Spleen (tissue), 13 donors: ENCODE measurements at places on chromosomes 2 and 18.

- DNase-seq: no peak
Observed at GRCh38 chr2:136844546-136844945, 79.2 kb downstream of the THSD7B start.

GRCh38 chr2:205860181-205860580 lies 177.9 kb downstream of the NRP2 start:
- no peak for DNase-seq

DNA sequence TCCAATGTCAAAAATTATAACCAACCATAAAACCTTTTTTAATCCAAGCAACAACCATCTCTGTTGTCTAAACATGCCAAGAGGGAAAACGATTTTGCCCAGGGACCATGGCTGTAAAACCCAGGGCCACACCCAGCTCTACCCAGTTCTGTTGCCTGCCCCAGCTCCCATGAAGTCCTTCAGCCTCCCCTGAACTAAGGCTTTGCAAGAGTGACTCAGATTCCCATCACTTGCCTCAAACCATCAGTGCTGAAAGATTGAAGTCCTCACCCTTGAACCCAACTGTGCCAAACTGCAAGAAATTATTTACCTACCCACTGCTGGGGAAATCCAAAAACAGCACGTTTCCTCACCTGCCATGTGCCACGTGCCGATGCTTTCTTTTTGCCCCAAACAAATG lies 102.5 kb downstream of the TFCP2L1 start:
- no peak for DNase-seq

DNA sequence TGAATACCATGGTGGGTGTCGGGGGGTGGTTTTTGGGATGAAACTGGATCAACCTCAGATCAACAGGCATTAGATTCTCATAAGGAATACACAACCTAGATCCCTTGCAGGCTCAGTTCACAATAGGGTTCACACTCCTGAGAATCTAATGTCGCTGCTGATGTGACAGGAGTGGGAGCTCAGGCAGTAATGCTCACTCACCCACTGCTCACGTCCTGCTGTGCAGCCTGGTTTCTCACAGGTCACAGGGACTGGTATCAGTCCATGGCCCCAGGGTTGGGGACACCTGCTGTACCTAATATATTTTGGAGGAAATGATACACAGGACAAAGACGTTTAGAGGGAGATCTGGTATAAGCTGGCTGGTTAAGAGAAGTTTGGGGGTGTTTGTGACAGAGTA lies 338.8 kb downstream of the PLCL1 start:
- no peak for DNase-seq
